AG20443 (cell line): ENCODE measurements at places on chromosomes 3 and 15.

GRCh38 chr15:72866182-72866581 lies 82.6 kb upstream of the ADPGK start:
- DNase-seq = no peak

- peak; percentile 94 for DNase-seq
Observed at GRCh38 chr3:66195347-66195783, 25.4 kb upstream of the SLC25A26 start.

DNA sequence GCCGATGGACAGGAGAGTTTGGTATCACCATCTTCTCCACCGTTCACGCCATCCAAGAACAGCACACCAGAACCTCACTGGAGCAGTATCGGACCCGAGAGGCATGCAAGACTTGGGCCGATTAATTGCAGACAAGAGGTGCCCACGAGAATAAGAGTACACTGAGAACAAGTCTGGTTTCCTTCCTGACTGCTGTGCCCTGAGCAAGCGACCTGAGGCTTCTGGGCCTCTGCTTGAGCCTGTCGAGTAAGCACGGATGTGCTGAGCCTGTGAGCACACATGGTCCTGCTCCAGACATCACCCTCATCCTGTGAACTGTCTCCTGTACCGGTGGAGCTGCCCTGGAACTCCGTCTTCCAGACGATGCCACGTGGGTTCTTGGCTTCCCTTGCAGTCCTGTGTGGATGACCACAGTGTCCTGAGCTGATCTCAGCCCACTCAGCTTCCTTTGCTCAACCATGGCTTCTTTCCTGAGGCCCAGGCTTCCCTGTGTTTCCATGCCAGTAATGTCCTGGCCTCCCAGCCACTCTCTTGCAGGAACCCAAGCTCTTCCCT lies 34.3 kb upstream of the SNRPA1 start:
- DNase-seq = no peak

- DNase-seq = no peak
Observed at GRCh38 chr15:65268411-65268810, 18.3 kb downstream of the PARP16 start.

DNA sequence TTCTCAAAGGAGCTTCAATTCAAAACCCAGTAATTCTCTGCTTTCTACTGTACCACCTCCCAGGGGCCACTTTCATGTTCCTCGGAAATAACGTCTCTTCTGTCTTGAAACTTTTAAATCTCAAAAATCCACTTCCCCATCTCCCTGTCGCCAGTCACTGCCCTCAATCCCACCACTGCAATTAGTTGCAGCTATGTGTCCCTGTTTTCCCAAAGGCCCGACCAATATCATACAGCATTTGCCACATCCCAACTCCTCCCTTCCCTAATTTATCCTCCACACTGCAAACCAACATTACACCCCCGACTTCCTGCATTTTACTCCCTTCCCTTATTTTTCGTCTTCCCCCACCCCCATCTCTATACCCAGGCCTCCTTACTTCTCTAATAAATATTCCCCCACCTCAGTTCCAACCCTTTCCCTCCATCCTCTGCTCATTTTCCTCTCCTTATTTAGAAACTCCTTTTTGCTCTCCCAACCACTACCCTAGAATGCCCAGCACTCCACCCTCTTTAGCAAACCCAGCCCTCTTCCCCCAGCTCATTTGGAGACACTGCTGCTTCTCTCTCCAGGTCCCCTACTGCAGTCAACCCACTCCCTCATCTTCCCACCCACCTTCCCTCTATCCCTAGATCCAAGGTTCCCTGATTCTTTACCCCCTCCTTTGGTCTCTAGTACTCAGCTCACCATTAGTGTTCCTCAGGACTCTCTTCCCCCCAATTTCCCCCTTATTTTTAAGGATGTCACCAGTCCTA lies 1.1 kb downstream of the NPTN start:
- DNase-seq = peak; percentile 56

GRCh38 chr3:14821151-14821550 lies 2.4 kb downstream of the FGD5 start:
- no peak for DNase-seq
